PC-3 (cell line): ENCODE measurements at places on chromosomes 16 and 17.

- no peak for DNase-seq
Observed at GRCh38 chr16:53614346-53614745, 89.3 kb downstream of the RPGRIP1L start.

DNA sequence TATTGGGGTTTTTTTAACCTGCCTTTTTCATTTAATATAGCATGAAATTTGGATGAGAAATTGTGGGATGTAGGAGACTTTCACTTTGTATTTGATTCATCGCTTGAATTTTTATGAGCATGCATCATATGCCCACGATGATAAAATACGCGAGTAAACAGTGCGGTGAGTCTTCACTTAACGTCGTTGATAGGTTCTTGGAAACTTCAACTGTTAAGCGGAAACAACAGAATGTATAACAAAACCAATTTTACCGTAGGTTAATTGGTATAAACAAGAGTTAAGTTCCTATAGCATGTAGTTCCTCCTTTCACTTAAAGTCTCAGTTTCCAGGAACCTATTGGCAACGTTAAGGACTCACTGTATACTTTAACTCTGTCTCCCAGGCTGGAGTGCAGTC, 28.7 kb downstream of the MMP15 start:
- no peak for DNase-seq

- peak; percentile 31 for DNase-seq
Observed at GRCh38 chr17:10210151-10210574, 11.8 kb upstream of the GAS7 start.

- DNase-seq, result no peak
Observed at GRCh38 chr16:59339871-59340270, 605.8 kb upstream of the GOT2 start.

- DNase-seq, result peak; percentile 44
Observed at GRCh38 chr17:6753006-6753445, 2.8 kb upstream of the XAF1 start.

DNA sequence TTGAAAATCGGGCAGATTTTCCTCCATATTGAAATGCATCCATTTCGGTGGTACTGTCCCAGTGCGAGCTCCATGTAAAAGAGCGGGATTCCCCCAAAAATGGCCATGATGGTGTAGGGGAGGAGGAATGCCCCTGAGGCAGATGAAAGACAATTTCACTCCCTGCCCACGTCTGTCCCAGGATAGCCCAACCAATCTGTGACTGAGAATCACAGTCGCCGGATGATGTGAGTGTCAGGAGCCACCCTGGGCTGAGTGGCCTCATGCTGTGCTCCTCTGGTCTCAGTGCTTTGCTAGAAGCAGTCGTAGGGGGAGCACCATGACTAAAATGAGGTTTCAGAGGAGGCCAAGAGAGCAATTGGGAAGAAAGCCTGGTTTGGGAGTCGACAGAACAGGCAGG, 16.7 kb downstream of the SLC6A4 start:
- no peak for DNase-seq

DNA sequence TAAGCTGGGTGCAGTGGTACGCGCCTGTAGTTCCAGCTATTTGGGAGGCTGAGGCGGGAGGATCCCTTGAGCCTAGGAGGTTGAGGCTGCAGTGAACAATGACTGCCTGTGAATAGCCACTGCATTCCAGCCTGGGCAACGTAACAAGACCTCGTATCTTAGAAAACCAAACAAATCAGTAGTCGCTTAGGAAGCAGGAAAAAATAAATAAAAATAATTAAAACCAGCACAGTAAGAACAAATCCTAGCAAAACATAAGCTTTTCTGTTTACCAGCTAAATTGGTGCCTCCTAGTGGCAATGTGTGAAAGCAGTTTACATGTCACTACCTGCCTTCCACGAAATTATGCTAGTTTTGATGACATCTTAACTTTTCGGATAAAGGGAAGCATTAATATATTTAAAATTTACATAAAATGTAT, 1.3 kb downstream of the ARMC5 start:
- peak; percentile 51 for DNase-seq

- DNase-seq, result no peak
Observed at GRCh38 chr17:80919331-80920311, 72.0 kb upstream of the CHMP6 start.

DNA sequence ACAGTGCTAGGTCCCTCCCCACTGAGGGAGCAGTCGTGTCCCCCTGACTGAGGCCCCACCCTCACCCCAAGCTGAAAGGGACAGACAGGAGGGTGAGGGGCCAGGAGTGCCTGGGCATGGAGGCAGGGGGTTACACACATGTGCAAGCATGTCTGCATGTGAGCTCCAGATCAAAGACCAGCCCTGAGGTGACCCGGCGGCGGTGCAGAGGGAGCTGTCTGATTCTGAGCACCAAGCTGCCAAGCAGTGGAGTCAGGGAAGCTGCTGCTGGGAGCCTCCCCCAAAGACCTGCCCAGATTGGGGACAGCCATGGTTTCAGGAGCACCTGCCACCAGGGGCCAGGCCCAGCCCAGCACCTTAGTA, 5.5 kb downstream of the DLX3 start:
- DNase-seq, result no peak

DNA sequence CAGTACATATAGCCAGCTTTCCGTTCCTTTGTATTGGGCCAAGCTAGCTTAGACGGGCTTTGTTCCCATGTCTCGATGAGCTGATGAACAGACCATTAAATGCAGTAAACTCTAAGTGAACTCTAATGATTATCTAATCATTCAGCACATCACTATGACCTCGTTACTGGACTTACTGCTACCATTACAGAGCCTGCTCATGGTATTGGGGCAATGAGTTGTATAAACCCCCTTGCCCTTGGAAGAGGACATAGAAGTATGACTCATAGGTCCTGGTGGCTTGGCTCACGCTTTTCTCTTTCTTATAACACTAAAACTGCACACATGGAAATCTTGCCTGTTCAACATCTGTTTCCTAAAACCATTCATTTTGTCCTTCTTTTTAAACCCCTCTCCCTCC, 93.6 kb upstream of the DYNLRB2 start:
- no peak for DNase-seq

DNA sequence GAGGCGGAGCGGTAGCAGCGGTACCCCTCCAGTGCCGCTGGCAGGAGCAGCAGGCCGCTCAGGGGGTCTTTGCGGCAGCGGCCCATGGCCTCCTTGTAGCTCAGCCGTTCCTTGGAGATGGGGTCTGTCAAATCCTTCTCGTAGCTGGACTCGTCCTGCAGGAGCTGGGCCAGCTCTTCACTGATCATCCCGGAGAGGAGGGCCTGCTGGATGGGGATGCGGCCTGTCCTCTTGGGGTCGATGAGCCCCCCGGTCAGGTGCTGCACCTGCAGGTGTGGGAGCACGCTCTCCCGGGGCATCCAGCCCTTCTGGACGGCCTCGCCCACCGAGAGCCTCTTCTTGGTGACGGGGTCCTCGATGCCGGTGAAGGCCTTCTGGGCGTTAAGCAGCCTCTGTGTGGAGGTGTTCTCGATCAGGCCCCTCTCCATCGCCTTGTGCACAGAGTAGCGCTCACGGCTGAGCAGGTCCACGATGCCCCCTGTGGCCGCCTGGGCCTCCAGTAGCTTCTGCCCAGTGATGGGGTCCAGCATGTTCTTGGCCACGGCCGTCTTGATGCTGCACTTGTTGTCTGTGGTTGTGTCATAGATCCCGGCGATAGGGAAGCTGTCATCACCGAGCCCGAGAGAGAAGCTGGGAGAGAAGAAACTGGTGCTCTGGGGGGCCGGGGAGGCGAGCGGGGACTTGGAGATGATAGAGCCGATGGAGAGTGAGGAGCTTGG, 6.6 kb downstream of the CDK3 start:
- DNase-seq, result peak; percentile 1

DNA sequence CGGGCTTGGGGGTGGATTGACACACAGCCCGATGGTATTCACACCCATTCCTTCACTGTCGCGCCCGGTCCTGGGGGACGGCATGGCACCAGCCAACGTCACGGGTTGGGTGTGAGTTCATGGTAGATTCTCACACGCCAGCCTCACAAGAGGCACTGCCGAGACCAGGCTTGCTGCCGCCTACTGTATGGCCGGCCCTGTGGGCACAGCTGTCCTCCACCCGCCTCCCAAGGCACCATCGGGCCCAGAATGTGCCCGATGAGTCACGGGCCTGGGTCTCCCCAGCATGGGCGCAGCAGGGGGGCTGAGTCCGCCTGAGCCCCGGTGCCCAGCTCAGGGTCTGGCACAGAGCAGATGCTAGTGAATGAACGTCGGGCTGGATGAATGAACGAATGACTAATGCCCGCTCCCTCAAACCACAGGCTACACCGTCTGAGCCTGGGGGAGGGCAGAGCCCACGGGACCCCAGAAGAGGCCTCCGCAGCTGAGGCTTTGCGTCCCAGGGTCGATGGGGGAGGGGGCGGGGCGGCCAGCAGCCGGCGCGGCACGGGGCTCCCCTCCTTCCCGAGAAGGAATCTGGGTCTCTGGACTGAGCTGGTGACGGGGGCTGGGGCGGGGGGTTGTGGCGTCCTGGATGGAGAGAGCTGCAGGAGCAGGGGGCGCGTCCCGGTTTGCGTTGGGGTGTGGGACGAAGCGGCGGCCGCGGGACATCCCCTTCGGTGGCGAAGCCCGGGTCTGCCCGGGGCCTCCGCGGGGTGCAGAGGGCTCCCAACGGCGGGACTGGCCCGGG, 829 bp downstream of the PITPNM3 start:
- DNase-seq, result peak; percentile 58

- peak; percentile 47 for DNase-seq
Observed at GRCh38 chr16:19138601-19139000, 24.8 kb downstream of the ITPRIPL2 start.

DNA sequence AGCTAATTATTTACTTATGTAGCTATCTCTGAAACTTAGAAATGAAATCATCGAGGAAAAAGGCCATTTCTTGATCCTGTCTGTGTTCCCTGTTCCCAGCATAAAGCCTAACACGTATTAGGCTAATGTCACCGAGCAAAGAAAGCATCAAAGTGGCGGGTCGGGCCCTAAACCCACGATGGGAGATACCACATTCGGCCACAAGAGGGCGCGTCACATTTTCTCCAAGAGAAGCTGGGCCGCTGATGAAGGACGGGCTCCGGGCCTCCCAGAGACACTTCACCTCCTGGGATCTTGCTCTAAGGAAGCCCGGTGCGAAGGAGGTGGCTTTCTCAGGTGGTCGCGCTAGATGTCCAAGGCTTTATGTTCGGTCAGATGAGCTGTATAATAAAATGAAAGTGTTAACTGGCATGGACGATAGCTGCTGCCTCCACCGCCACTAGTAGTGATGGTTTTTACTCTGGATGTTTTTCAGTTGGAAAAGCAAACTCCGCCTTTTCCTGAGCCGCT, 853 bp upstream of the PDK2 start:
- DNase-seq, result peak; percentile 97

DNA sequence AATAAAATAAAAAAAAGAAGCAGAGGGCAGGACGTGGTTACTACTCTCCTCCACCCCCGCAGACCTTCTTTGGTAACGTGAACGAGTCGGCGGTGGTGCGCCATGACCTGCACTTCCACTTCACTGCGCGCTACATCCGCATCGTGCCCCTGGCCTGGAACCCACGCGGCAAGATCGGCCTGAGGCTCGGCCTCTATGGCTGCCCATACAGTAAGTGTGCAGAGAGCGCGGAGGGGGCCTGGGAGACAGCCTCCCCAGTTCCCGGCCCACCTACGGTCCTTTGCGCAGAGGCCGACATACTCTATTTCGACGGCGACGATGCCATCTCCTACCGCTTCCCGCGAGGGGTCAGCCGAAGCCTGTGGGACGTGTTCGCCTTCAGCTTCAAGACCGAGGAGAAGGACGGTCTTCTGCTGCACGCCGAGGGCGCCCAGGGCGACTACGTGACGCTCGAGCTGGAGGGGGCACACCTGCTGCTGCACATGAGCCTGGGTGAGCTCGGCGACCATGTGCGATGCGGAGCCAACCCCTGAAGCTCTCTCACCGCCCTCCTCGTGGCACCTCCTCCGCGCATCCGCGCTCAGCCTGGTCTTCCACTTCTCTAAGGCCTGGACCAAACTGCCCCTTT, 2.7 kb downstream of the CNTNAP1 start:
- DNase-seq, result no peak

GRCh38 chr17:3004150-3004801, 59.1 kb downstream of the OR1D5 start:
- peak; percentile 97 for DNase-seq

- DNase-seq, result no peak
Observed at GRCh38 chr17:81197831-81198490, 24.8 kb downstream of the CEP131 start.

DNA sequence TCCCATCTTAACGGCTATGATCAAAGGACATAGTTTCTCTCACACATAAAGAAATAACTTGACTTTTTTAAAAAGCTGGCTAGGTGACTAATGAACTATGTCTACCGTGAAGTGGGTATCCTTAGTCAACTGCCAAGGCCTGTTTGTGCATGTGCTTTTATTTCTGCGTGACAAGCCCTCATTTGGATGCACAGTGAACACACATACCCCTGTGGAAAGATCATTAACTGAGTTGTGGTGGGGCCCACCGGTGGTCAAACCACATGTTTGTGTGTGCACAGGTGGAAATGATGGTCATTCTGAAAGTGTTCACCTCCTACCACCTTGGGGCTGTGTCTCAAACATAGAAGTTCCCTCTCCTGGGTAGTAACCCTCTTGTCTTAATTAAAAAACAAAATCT, 256.1 kb upstream of the SALL1 start:
- no peak for DNase-seq

DNA sequence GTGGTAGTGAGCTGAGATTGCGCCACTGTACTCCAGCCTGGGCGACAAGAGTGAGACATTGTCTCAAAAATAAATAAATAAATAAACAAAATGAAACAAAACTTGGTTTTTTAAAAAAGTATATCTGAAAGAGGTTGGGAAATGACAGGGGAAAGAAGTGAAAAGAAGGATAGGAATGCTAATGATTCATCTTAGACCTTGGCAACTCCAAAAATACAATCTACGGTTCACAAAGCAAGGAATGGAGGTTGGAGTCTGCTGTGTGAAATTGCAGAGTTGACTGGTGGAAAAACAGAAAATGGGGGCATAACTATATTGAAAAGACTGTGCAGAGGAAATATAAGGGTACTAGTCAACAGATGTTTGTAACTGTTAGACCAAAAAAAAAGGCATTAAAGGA, 40.0 kb upstream of the CD300E start:
- DNase-seq, result no peak
